ENCODE measurements at places on chromosomes 7 and 10. TPM values are rescaled to one million over a fixed set of nuclear protein-coding genes. Genes with fewer than 3 reads are reported as not detected.

DNA sequence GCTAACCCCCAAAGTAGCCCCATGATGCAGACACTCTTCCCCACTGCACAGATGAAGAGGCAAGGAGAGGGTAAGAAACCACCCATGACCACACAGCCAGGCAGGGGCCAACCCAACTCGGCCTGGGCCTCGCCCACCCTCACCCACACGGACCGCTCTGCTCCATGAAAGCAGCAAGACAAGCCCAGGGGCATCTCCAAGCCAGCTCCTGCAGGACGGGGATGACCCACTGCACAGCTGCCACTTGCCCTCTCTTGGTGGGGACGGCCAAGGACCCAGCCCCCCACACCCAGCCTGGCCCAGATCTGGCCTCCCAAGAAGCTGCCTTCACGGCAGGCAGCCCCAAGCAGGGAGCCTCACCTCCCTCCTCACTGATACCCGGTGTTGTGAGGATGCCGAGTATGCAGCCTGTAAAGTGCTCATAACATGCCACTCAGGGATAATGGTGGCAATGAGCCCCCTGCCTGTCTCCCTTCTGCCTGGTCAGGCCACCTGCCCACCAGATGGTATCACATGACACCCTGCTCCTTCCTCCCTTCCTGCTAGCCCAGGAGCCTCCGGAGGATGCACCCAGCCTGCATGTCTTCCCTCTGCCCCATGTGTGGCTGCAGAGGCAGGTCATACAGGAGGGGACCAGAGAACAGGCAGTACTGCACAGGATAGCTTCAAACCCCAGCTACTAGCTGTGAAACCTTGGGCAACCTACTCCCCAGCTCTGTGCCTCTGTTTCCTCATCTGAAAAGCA lies 23.3 kb downstream of the OGDHL start:
- no peak for DNase-seq

DNA sequence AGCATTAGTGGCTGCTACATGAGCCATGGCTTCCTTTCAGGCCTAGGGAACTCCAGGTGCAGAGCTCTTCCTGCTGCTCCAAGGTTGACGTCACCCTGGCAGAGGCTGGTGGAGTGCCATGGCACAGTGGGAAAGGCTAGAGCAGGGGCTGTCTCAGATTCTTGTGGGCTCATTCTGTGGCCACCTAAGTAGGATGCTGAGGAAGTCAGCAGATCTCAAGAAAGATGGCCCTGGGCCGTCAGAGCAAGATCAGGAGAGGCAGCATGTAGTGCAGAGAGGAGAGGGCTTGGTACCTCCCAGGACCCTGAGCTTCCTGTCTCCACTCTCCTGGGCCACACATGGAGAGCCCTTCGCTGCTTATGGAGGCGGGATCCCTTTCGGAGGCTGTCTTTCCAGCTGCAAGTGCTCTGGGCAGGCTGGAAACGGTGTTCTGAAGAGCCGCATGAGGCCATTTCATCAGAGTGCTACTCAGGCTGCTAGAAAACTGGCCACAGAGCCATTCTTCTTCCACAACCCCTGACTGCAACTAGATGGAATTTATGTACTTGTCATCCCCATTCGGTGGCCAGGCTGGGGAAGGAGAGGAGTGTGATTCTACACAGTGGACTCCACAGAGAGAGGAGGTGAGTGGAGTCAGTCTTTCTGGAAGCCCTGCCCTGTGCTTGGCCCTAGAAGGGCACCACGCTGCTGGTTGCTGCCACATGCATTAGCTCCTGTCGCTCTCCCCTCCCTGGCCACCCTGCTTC lies 304.2 kb downstream of the RPS24 start:
- DNase-seq = no peak

DYNC1I1 gene
- 1.6 TPM for total RNA-seq

- no peak for DNase-seq
These were observed 106.8 kb upstream of the DIP2C start for GRCh38 chr10:796233-796632.
